NCI-H187 (cell line): ENCODE measurements at places on chromosomes 1 and 21.

- DNase-seq: no peak
These were observed 5.0 kb upstream of the SNX27 start for GRCh38 chr1:151606857-151607256.

DNA sequence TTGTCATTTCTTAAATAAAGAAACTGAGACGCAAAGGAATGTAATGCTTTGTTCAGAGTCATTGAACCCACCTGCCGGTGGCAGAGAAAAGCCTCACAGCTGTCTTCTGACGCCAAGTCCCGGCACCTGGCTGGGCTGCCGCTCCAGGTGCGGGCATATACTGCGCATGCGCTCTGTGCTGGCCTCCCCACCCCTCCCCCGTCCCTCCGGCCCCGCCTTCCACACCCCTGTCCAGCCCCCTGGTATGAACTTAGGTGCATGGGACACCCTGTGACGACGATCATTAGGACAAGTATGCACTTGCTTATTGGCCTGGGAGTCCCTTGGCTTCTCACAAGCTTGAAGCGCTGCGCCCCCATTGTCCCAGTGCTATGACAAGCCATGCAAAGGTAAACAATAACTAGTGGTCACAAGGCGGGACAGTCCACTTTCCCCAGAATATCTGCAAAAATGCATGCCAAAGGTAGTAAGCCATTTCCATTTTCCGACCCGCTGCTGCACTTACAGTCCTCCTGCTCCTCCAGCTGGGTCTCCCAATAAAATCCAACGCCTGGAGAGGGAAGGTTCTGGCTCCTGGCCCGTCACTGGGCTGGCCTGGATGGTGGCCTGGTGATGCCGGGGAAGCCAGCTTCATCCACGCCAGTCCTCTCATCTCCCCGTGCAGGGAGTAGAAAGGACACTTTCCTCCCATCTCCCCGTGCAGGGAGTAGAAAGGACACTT is 100.4 kb downstream of the PSMG1 start:
- DNase-seq: peak; percentile 42

DNA sequence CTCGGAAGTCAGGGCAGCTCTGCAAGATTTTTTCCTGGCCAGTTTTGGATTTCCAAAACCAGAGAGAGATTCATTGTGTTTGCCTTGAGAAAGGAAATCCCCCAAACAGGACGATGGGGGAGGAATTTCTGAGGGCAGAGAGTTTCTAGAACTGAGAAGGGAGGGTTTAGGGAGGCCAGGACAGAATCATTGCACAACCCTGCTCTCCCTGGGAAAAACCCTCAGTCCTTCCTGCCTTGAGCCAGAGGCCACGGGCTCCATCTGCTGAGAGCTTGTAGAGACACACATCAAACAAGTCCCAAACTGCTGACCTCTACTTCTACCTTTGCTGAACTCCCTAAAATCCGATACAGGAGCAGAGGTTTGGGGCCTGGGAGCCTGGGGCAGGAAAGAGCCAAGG is 99.7 kb downstream of the NMNAT2 start:
- no peak for DNase-seq

- no peak for DNase-seq
These were observed 45.2 kb downstream of the EPRS1 start for GRCh38 chr1:220001095-220001501.

DNA sequence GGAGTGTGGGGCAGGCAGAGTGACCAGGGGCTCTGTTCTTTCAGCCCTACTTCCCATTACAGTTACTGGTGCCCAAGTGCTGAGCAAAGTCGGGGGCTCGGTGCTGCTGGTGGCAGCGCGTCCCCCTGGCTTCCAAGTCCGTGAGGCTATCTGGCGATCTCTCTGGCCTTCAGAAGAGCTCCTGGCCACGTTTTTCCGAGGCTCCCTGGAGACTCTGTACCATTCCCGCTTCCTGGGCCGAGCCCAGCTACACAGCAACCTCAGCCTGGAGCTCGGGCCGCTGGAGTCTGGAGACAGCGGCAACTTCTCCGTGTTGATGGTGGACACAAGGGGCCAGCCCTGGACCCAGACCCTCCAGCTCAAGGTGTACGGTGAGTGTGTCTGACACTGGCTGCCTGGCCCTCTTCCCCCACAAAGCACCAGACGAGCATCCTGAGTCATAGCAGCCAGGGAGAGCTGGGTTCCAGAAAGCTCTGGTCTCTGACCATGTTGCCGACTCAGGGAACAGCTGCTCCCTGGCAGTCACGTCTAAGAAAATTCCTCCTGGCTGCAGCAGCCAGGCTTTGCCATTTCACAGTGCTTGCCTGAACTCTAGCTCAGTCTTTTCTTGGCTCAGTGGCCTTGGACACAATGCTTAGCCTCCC is 3.3 kb downstream of the SLAMF8 start:
- DNase-seq: no peak

- no peak for DNase-seq
These were observed 2.2 kb downstream of the IKBKE start for GRCh38 chr1:206472454-206472853.

- no peak for DNase-seq
These were observed 4.1 kb downstream of the SNX27 start for GRCh38 chr1:151615711-151616504.

GRCh38 chr1:2644171-2644570 is 11.4 kb upstream of the MMEL1 start:
- no peak for DNase-seq

DNA sequence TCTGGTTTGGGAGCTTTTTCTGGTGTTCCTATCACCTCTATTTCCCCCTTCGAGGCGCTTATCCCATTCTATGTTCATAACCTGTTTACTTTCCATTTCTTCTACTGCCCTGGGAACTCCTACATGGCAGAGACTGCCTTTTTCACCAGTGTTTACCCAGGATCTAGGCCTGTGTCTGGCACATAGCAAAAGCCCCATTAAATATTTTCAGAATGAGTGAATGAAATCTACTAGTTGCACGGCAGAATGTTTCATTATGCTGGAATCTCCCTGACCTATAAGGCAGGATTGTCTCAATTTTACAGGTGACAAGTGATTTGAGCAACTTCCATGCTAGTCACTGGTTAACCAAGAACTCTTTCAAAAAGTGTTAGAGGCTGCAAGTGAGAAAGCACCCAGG is 70.1 kb downstream of the PGM1 start:
- DNase-seq: no peak

GRCh38 chr1:114034567-114035303 is 55.5 kb downstream of the OLFML3 start:
- no peak for DNase-seq
